NCI-H526 treated with DMSO at 0.1 percent for 48 hours (cell line): ENCODE measurements at places on chromosomes 5 and 9.

GRCh38 chr5:142151436-142152383 is 43.1 kb downstream of the NDFIP1 start:
- peak; percentile 27 for DNase-seq

DNA sequence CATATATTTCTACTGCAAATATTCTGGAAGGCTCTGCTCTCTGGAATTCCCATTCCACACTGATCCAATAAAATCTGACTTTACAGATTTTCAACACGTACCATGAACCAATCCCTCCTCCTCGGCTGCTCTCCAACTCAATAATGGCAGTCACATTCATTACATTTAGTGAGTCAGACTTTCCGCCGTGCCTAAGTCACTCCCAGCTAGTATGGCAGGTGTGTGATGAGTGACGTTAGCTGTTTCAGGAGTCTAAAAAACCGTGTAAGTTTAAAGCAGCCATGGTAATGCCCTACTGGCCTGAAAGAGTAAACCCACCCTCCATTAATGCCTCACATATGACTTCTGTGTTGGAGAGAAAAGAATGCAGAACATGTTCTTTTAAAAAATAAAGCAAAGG is 3.3 kb downstream of the FBN2 start:
- no peak for DNase-seq

DNA sequence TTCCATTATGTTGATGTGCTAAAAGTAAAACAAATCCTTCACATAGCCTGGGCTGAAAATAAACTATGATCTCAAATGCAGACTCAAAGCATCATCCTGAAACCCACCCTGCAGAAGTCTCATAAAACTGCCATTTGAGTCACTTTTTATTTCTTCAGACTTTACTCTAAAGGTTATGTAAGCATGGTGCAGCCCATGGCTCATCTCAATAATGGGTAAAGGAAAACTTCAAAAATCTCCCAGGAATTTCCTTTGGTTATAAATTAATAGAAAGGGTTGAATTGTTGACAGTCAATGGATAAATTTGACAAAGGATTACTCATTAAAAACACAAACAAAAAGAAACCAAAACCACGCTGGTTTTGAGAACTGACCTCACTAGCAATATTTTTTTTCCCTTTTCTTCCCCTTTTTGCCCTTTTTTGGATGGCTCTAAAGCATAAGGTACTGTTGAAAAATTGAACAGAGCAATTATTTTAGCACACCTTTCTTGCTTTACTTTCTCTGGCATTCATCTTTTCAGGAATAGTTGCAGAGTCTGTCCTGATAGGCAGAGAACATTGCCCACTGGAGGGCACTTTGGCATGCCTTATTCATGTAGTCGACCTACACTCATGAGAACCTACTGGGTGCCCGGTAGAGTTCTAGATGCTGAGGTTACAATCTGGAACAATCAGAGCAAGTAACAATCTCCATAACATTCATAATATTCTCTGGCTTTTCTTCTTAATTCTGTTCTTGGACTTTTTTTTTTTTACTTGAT is 191.4 kb downstream of the TMEM167A start:
- DNase-seq = no peak

DNA sequence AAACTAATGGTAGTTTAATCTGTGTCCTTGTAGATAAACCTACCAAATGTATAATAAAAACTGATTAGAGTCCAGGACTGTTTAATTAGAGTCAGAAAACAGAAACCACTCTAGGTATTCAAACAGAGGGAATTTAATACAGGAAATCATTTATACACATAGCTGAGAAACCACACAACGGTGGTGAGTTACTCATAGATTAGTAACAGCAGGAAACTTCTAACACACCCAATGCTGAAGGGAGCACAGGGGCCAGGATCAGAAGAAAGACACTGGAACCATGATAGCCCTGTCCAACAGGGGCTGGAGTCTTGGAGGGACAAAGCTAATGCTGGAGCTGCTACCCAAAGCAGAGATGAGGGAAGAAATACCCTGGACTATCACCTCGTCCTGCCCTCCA is 321.0 kb downstream of the ACTL7B start:
- no peak for DNase-seq

DNA sequence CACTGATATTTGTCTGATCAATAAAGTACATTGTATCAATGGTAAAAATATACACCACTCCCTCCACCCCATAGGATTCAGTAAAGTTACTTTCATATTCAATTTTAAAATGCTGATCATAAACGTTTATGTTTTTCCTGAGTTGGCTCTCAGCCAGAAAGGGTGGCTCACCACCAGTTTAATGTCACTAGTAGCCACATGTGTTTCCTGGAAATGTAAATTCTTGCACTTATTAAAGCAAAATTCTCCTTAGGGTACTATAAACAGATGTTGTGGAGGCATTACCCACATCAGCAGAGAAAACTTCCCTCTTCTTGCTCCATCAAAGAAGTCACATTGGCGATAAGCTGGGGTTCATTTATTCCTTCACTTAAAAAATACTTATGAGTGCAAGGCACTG is 210.3 kb downstream of the SREK1 start:
- no peak for DNase-seq

DNA sequence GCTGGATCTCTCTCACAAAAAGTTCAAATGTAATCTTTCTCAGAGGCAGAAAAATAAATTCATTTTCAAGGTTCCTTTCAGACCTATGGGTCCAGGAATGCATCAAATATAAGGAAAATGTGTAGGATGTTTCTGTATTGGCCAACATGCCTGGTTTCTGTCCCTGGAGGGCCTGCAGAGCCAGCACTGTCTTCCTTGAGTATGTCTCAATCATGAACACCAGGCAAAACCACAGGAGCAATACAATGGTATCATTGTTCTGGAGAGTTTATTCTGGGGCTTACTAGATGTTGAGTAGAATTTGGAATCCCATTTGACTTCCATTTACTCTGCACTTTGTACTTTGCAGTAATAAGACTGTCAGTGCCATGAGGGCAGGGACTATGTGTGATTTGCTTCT is 23.5 kb downstream of the INSYN2B start:
- peak; percentile 67 for DNase-seq

DNA sequence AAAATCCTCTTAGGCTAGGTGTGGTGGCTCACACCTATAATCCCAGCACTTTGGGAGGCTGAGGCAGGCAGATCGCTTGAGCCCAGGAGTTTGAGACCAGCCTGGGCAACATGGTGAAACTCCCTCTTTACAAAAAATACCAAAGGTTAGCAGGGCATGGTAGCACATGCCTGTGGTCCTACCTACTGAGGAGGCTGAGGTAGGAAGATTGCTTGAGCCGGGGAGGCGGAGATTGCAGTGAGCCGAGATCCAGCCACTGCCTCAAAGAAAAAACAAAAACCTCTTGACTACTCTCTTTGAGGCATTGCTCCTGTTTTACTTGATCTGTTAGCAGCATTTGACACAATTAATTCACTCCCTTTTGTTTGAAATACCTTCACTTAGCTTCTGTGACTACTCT is 20.7 kb downstream of the KIF2A start:
- DNase-seq = no peak

- no peak for DNase-seq
These were observed 40.1 kb downstream of the TRIP13 start for GRCh38 chr5:932628-933250.

GRCh38 chr9:91001146-91001611 is 199.6 kb downstream of the SYK start:
- no peak for DNase-seq

GRCh38 chr5:148799737-148800527 is 26.5 kb upstream of the ADRB2 start:
- no peak for DNase-seq
